Activated CD4-positive, alpha-beta memory T cell treated with anti-CD3 and anti-CD28 coated beads for 36 hours (primary cell): ENCODE measurements at places on chromosomes 4 and X.

- no peak for DNase-seq
Measured at GRCh38 chr4:112633477-112634235, 3.1 kb downstream of the ZGRF1 start.

GRCh38 chrX:47563801-47564315, 2.9 kb downstream of the ARAF start:
- peak; percentile 24 for DNase-seq

DNA sequence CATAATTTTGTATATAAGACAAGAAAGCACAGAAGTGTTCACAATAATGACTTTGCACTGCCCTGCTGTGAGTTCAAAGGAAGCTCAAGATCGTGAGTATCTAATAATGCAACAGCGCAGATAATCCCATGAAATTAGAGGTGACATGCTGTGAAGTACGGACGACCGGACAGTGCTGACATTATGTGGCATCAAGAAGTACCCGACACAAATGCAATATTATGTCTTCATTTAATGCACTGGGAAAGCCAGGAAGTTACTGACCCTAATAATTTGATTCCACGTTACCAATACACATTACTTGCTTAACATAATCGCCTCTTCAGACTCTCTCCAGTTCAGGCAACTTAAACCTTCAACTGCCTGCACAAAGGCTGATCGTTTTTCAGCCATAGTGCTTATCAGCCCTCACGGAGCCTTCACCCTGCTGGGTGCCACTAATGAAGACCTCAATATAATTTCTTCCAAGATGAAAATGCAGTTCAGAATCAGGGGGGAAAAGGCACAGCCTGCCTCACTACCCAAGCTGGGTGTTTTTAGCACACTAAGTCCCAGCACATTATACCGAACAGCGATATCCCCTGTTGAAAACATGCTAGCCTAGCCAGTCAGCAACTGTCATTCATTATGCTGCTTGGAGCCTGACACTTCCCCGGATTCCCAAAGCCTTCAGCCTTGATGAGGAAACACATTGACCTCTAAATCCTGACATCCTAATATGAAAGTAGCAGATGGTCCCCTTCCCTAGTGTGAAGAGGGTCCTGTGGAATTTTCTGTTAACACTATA, 56.1 kb downstream of the SLC7A11 start:
- no peak for DNase-seq

GRCh38 chr4:52051615-52052474, 741 bp downstream of the SPATA18 start:
- DNase-seq: no peak

- DNase-seq: no peak
Measured at GRCh38 chr4:118761397-118762016, 74.4 kb downstream of the SEC24D start.

DNA sequence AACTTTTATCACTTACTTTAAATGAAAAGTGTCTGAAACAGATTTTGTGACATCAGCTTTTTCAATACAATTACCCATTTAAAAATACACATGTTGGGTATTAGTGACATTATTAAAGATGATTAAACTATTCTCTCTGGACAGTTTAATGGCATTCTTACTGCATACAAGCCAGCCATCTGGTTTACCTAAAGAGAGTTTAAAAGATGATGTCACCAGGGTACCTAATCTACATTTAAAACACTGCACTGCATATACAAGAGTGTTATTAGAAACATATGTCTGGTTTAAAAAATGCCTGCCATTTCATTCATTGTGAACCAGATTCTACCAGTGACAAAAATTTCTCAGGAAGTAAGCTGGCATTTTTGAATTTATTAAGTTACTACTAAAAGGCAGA, 919.1 kb downstream of the ADGRL3 start:
- DNase-seq: no peak

DNA sequence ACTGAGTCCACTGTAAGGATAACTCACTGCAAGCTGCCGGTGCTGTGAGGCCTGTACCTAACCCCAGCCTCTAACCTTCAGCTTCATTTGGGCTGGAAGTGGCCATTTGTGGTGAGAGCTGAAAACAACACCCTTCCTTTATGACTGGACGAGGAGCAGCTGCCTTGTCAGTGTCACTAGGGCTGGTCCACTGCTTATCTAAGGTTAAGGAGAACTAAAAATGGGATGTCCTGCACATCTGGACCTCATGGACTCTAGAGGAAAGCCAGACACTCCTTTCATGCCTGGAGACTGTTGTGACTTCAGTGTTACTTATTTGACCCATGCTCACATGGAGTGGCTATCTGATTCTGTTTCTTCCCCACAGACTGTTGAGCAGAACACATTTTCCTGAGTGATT, 139.9 kb downstream of the ZNF518B start:
- no peak for DNase-seq

GRCh38 chr4:51894059-51894645, 51.2 kb downstream of the DCUN1D4 start:
- no peak for DNase-seq

DNA sequence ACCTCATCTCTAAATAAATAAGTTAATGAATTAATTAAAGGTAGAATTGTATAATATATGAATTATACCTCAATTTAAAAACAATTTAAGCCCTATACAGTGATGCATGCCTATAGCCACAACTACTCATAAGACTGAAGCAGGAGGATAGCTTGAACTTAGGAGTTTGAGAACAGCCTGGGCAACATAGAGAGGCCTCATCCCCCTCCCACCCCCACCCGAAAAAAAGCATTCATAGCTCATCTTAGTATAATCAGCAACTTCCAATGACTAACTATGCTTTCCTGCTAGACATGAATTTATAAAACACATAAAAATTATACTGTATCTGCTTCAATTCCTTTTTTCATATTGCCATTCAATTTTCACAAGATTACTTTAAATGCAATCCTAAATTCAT, 1.6 kb downstream of the LRBA start:
- DNase-seq: no peak

- DNase-seq: no peak
Measured at GRCh38 chr4:173529477-173530325, at the start of gene HAND2. HAND2 (minus strand) TSS chr4:173530229; CDS start chr4:173529289, 940 bp downstream.

GRCh38 chr4:89379511-89380044, 72.0 kb upstream of the GPRIN3 start:
- DNase-seq: no peak

GRCh38 chr4:38167973-38168372, 207.8 kb downstream of the PTTG2 start:
- no peak for DNase-seq

DNA sequence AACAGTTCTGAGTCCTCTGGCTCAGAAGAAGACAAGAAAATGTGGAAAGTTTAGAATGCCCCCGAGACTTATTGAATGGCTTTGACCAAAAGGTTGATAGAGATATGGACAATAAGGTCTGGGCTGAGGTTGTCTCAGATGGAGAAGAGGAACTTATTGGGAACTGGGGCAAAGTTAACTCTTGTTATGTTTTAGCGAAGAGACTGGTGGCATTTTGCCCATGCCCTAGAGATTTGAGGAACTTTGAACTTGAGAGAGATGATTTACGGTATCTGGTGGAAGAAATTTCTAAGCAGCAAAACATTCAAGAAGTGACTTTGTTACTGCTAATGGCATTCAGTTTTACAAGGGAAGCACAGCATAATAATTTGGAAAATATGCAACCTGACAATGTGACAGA, 1549.3 kb upstream of the ADGRL3 start:
- no peak for DNase-seq

GRCh38 chr4:57051524-57051923, 58.7 kb downstream of the IGFBP7 start:
- DNase-seq: no peak

DNA sequence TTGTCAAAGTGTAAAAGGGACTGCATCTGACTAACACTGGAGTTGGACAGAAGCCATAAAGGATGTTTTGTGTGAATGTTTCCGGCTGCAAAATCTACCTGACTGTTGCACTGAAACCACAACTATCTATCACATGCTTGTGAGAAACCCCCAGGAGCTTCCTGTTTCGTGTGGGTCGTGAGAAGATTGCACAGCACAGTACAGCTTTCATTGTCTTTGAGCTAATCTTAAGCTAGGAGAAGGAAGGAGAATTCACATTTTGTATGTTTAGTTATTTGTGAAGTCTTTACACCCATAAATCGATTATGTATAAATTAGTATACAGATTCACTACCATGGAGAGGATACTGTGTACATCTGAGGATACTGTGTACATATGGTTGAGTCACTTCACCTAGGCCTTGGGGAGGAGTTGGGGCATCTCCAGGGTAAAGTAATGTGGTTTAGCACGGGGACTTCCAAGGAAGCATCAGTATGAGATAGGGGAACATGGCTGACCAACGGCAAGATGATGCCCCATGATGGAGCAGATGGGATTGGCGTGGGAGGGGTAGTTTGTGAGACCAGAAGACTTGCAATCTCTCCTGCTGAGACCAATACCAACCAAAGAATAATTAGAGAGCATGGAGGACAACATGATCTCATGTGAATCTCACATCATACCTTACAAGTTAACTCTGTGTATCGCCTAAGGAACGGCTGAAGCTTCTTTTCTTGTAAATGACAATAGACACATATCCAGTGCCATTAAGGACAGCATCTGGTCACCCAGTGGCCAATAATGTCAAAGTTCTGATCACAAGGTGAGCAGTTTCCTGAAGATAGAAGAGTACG, 43.1 kb upstream of the FAM9C start:
- DNase-seq: peak; percentile 76

DNA sequence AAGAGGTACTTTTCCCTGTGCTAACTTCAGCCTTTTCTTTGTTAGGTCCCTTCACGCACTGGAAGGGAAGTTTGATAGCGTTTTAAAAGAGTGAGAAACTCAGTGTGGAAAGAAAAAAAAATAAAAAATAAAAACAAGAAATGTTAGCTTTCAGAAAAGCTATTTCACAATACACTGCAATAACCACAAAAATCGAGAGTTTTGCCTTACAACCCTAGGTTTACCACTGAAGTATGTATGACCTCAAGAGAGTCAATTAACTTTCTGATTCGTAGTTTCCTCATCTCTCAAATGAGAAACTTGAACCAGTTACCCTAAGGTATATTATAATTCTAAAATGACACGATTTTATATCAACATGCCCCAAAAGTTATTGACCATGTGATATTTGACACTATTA, 93.9 kb upstream of the JADE1 start:
- no peak for DNase-seq

DNA sequence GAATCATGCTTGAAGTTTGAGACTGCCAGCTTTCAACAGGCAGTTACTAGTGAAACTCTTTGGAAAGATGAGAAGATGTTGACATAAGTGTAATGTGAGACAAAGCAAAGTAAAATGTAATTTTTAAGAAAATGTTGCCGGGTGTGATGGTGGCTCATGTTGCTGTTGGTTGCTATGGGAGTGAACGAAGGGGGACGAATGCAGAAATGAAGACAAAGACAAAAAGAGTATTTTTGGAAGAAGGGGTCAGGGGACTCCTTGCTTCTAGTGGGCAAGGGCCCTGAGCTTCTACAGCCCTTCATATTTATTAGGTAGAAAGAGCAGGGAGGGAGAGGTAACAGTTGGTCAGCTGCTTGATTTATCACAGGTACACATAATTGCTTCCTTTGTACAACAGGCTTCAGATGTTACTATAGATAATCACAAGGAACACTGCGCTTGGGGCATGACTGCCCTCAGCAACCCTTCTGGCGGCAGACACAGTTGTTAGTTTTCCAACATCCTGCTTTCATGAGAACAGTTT, 11.9 kb upstream of the UGDH start:
- no peak for DNase-seq

DNA sequence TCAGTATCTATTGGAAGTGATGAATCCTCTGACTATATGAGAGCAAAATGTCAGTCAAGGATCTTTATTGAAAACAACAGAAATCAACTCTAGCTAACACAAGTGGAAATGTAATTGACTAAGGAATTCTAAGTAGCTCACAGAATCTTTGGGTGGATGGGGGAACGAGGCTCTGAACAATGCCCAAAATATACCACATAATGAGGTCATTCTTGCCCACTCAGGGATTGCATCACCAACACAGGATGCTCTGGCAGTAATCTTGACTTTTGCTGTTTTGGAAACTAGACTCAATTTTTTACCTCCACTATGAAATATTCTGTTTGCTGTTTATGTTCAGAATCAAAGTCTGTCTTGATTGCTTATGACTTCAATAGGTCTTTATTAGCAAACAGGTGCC, 127.4 kb upstream of the UNC5C start:
- no peak for DNase-seq

GRCh38 chr4:41882625-41883347, 52.4 kb upstream of the TMEM33 start:
- peak; percentile 68 for DNase-seq

- DNase-seq: no peak
Measured at GRCh38 chr4:4849524-4850193, 9.8 kb upstream of the MSX1 start.

- DNase-seq: peak; percentile 31
Measured at GRCh38 chr4:76087007-76087769, 12.7 kb downstream of the ART3 start.

DNA sequence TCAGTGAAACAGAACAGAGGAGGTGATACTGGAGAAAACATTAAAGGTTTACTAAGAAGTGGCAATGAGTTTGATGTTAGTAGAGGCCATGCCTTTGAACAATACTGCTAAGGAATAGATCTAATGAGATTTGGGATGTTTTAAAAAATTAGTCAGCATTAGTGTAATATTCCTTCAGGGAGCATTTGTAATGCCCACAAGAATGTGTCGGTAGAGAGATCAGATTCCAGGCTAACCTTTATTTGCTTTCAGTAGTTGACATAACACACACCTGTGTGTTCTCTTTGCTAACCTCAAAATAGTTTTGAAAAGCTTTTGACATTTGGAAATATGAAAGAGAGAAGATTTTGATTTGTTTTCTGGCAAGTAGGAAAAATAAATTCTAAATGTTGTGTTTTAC, 328.8 kb downstream of the BMPR1B start:
- DNase-seq: no peak

DNA sequence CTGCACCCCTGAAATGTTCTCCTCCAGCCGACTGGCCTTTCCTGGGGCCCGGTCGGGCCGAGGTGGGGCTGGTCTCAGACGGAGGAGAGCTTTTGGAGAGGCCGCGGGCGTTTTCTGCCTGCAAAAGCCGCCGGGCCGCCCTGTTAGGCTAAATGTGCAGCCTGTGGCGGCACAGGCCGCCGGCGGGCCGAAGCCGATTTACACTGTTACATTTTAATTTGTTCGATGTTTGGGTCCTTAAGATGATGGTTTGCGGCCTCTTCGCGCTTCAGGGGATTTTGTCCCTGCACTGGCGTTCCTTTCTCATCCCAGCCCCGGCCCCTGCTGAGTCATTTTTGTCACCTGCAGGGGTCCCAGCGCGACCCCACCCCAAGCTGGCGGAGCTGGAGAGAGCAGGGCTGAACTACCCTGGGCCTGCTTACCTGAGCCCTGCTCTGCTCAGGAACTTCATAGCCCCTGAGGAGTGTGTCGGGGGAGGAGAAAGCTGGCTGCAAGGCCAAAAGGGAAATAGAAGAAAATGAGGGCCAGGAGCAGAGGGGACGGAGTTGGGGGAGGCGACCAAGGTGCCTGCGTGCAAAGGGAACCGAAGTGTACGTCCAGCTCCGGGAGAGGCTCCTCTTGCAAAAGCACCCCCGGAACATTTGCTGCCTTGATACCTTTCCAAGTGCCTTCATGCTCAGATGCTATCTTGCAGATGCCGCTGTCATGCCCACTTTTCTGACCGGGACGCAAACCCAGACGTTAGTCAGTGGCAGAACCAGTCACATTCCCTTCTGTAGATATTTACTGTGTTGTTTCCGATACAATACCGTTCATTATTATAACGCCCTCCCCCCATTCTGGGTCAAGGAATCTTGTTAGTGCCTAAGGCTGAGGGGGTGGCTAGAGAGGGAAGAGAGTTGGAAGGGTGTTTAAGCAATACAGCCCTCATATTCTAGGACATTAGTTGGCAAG, 977 bp upstream of the RBBP7 start:
- peak; percentile 11 for DNase-seq

- DNase-seq: peak; percentile 29
Measured at GRCh38 chr4:112302320-112303274, 5.4 kb downstream of the ALPK1 start.
